ENCODE measurements at places on chromosomes 6 and 20.

DNA sequence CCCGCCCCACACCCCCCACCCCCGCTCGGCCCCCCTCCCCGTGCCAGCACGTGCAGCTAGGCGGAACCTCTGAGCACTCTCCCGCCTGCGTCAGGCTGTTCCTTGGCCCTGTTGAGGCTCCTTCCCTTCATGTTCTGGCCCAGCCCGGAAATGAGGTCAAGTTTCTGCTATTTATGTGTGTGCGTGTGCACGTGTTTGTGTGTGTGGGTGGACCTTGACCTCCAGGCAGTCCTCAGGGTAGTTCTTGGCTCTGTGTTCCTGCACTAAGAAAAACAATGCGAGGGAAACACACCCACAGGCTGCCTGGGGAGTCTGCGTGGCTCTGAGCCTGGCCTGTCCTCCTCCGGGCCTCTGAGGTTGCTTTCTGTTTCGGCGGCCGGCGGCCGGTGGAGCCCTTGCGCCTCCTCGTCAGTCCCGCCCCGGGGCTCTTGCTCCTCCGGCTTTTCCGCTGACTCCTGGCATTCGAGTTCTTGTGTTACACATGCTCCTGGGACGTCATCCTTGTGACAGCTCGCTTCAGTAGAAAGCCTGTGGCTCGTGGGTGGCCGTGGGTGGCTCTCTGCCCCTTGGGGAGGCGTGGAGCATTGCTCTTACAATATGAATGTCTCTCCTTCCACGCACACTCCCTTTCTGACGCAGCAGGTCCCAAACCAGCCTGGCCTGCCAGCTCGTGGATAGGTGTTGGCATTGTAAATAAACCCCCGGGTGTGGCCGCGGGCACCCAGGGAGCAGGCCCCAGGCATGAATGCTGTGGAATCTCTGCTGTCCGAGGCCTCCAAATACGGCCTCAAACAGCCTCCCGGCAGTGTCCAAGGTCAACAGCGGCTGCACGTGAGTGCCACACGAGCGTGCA is 10.0 kb downstream of the SLCO4A1 start:
- peak; percentile 74 for DNase-seq

DNA sequence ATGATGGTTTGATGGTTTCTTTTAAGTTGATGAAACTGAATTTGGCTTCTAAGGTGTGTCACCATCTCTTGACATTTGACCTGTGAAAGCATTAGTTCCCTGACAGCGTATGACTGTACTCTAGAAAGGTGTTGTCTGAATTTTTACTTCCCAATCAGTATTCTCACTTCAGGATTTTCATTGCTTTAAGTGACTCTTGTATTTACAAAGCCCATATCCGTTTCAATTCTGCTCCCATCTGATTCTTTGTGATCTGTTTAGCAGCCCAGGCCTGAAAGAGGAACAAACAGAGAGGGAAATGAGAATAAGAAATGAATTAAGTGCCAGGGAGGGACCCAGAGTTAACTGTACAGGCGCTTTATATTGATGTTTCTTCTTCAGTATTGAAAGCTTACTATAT is 73.7 kb downstream of the FARS2 start:
- no peak for DNase-seq

DNA sequence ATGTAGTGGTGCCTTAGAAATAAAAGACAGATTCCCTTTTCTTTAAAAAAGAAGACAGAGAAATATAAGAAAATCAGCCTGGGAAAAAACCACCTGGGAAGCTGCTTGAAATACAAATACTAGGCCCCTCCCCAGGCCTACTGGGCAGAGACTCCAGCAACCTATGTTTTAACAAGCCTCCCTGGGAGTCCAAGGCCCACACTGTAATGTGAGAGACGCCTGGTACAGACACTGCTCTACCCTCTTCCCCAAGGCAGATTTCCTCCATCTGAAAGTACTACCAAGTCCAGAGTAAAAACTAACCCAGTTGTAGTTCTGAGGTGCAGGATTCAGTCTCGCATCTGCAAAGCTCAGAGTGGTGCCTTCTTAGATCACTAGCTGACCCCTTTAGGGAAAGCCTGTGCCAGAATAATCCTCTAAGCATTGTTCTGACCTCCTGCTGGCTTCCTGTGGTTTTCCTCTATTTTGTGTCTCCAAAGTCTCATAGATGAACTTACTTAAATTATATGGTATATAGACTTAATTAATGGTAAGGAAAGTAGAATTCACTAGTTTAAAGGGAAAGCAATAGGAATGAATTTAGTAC is 270.2 kb upstream of the SLC35B3 start:
- no peak for DNase-seq

DNA sequence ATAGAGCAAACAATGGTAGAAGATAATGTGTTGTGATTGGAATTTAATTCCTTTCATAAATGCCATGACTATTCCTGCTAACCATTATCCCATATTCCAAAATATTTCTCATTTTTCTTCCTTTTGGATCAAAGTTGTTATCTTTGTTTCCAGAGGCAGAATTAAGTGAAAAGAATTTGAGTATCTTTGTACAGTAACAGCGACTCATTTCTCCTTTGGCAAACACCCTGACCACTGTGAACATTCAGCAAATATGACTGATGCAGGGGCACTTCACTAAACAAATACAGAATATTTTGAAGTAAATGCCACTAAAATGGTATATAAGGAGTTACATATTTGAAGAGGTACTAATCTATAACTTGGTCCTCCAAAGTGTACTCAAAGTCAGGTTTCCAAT is 105.0 kb upstream of the LAMP5 start:
- DNase-seq = no peak

GRCh38 chr6:34562861-34563512 is 6.9 kb upstream of the SPDEF start:
- DNase-seq = no peak

- no peak for DNase-seq
Measured at GRCh38 chr6:112325444-112325843, 21.7 kb upstream of the RFPL4B start.

DNA sequence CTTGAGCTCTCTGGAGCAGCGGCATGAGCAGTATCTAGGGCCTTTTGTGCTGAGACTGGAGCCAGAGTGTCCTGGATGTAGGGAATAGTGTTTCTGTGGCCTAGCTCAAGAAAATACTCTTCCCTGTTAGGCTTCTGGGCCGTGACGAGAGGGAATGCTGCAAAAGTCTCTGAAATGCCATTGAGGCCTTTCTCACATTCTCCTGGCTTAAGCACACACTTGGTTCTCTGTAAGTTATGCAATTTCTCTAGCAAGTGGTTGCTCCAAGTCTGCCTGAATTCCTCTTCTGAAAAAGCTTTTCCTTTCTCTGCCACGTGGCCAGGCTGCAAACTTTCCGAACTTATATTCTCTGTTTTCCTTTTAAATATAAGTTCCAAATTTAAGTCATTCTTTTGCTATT is 744.4 kb downstream of the GRIK2 start:
- no peak for DNase-seq

DNA sequence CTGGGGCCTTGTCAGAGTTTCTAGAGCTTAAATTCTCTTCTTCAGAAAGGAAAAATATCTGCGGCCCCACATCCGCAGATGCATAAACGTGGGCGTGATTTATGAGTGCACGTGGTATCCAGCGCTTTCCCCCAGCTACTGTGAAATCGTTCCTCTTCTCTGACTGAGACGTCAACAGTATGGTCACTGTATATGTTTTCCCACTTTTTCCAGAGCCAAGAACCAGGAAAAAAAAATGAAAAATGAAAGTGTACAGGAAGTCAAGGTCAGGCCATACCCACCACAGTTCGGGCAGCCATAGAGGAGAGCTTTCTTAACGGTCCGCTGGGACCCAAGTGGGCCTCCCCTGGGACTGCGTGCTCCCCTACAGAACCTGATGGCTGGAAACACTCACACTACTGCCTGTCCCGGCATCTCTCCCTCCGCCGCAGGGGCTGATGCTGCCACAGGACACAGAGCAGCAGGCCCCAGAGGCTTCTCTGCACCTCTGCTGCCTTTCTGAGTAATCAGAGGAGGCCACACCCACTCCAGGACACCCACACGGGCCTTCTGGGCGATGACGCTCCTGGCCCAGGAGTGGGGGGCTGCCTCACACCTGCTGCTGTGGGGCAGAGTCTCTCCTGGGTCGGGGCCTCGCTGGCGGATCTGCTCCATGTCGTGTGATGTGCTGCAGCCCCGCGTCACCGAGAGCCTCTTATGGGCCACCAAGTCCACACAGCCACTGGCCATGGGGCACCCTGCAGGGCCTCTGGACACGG is 16.4 kb upstream of the STX16 start:
- peak; percentile 44 for DNase-seq

- no peak for DNase-seq
Measured at GRCh38 chr6:159964046-159964445, 4.8 kb upstream of the IGF2R start.

DNA sequence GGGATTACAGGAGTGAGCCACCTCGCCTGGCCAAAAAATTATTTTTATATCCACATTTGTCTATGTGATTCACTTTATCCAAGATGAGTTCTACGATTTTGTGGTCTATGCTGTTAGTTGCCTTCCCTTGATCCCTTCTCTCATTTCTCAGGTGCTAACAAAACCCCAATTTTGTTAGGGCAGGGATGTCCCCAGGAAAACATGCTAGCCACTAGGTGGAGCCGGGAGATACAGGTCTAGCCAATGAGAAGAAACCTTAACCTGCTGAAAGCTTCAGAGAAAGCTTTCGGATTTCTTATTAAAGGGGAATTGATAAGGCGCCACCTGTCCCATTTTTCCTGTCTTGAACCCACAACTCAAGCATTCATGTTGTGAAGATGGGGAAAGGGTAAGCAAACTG is 167.4 kb upstream of the OLIG3 start:
- DNase-seq = no peak

- DNase-seq = no peak
Measured at GRCh38 chr6:159252955-159253508, 83.8 kb downstream of the FNDC1 start.

GRCh38 chr6:56933650-56934049 is 21.3 kb upstream of the BEND6 start:
- DNase-seq = no peak

DNA sequence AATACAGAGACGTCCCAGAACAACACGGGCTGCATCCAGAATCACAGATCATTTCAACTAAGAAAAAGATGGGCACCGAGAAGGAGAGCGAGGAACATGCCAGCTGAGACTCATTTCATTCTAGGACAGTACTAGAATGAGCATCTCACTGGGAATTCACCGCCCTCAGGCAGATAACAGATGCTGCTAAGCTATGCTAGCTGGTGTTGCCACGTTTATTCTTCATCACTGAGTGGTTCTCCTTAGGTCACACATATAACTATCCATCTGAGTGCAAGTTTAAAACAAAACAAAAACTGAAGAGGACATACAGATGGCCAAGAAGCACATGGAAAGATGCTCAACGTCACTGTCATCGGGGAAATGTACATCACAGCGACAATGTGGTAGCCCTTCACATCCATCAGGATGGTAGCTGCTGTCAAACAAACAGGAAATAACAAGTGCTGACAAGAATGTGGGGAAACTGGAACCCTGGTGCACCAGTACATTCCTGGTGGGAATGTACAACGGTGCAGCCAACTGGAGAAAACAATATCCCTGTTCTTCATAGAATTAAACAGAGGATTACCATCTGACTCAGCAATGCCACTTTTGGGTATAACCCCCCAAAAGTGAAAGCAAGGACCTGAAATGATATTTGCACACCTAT is 97.6 kb downstream of the SLC22A23 start:
- DNase-seq = no peak

DNA sequence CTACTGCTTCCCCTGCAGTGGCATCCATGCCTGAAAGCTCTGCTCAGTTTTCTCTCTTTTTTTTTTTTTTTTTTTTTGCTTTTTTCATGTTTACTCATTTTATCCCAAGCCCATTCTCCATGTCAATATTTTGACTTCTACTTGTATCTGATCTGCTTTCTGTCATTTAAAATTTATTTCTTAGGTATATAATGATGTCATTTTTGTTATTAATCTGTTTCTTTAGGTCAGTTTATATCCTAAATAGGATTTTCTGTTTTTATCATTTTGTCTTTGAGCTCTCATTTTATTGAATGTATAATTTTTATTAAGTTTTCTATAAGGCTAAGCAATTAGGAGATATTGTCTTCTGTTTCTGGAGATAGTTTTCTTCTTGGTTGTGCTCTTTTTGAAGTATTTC is 138.5 kb upstream of the PMEPA1 start:
- no peak for DNase-seq

- peak; percentile 79 for DNase-seq
Measured at GRCh38 chr6:141326426-141326825, 806.3 kb upstream of the GJE1 start.

DNA sequence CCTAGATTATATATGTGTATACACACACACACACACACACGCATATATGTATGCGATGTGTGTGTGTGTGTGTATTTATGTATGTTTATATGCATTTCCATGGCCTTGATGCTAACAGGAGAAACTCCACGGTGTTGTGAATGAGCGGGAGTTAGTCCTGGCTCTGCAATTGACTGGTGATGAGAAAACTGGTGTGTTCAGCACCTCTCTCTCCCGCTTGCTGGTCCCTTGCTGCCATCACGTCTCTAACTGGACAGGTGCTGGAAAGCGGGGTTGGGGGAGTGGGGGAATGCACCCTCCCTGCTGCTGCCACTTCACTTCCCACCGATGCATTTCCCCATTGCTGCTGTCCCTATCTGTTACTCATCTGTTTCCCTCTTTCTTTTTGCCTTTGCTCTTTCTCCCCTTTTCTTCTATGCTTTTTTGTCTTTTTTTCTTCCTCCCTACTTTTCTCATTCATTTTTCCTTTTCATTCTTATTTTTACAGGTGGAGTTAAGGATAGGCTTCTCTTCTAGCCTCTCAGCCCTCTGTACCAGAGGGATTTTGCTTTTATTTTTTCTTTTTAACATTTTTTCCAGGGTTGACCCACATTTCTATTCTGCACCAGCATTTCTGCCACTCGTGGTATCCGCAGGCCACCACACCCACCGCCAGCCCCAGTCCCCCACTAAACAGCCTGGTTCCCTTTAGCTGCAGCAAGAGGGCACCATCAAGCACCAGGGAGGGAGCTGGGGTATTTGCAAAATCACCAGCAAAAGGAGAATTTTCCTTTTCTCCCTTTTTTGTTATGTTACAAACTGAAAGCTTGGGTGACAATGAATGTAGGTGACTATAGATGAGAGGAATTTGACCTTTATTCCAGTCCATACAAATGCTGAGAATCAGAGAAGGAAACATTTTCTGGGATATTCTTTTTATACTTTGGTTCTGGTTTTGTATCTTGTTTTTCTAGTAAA is 115.6 kb downstream of the TCP11 start:
- DNase-seq = no peak

GRCh38 chr6:151060096-151060765 is 179.5 kb upstream of the AKAP12 start:
- no peak for DNase-seq

DNA sequence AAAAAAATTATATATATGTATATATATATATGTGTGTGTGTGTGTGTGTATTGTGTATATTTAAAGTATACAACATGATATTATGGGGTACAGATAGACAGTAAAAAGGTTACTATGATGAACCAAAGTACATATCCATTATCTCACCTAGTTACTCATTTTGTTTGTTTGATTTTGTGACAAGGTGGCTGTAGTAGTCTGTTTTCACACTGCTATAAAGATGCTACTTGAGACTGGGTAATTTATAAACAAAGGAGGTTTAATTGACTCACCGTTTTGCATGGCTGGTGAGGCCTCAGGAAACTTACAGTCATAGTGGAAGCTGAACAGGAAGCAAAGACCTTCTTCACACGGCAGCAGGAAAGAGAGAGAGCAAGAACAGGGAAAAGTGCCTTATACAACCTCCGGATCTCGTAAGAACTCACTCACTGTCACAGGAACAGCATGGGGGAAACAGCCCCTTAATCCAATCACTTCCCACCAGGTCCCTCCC is 30.2 kb upstream of the DACT2 start:
- DNase-seq = no peak

GRCh38 chr6:44828780-44829179 is 441.3 kb downstream of the CDC5L start:
- DNase-seq = no peak

GRCh38 chr20:11438412-11438811 is 479.3 kb upstream of the BTBD3 start:
- DNase-seq = no peak

Data from T-helper 2 cell treated with Interferon-gamma antibody and Interleukin-4, amounts not matched to agents 5 μg/mL and 100 μg/mL, for 36 hours (primary cell).